ENCODE measurements at places on chromosomes 12 and 14. TPM values are rescaled to one million over a fixed set of nuclear protein-coding genes. Genes with fewer than 3 reads are reported as not detected.

DNA sequence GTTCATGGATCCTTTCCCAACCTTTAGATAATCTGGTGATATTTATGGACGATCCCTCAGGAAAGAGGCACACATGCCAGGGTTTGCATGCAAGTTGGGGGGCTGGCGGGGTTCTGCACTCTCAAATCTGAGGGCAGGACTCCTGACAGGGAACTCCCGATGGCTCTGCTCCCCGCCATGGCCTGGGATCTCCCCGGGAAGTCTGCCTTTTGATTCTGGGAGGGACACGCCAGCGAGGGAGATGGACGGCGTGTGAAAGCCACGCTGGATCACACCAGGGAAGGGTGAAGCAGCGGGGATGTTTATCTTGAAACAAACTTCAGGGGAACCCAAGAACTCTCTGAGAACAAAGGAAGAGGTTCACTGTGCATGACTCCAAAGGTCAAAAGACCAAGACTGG is 43.6 kb downstream of the LGMN start:
- no peak for ATAC-seq

- ATAC-seq = no peak
These were observed 14.2 kb upstream of the MYO1A start for GRCh38 chr12:57063991-57064685.

- ATAC-seq = peak; percentile 2
These were observed 3.6 kb downstream of the FOXA1 start for GRCh38 chr14:37591311-37591940.

The PLBD1 gene
- total RNA-seq = 56.5 TPM

GRCh38 chr14:99055816-99056215 is 216.2 kb downstream of the BCL11B start:
- ATAC-seq = peak; percentile 21

The AKAP3 gene
- 0.32 TPM for total RNA-seq

DNA sequence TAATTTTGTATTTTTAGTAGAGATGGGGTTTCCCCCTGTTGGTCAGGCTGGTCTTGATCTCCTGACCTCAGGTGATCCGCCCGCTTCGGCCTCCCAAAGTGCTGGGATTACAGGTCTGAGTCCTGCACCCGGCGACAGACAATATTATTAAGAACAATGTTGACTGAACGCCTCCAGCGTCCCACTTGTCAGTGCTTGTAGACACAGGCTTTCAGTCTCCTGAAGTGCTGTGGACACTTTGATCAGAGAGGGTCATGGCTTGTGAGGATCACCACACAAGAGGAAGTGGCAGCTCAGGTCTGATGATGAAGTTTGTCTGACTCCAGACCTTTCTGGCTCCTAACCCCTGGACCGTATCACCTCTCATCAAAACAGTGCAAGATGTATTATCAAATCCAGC is 114.6 kb downstream of the CHST11 start:
- ATAC-seq = peak; percentile 69

- no peak for ATAC-seq
These were observed 8.8 kb upstream of the IFI27 start for GRCh38 chr14:94101748-94102147.

The SLC8A3 gene
- total RNA-seq = 0.08 TPM

The LRRK2 gene
- total RNA-seq = 14.6 TPM

The C1RL gene
- 22.7 TPM for total RNA-seq

GRCh38 chr12:116922194-116922897 is 11.6 kb downstream of the FBXW8 start:
- no peak for ATAC-seq

Data from esophagus mucosa (tissue), 1 donor.